ENCODE measurements at places on chromosomes 6 and 20.

DNA sequence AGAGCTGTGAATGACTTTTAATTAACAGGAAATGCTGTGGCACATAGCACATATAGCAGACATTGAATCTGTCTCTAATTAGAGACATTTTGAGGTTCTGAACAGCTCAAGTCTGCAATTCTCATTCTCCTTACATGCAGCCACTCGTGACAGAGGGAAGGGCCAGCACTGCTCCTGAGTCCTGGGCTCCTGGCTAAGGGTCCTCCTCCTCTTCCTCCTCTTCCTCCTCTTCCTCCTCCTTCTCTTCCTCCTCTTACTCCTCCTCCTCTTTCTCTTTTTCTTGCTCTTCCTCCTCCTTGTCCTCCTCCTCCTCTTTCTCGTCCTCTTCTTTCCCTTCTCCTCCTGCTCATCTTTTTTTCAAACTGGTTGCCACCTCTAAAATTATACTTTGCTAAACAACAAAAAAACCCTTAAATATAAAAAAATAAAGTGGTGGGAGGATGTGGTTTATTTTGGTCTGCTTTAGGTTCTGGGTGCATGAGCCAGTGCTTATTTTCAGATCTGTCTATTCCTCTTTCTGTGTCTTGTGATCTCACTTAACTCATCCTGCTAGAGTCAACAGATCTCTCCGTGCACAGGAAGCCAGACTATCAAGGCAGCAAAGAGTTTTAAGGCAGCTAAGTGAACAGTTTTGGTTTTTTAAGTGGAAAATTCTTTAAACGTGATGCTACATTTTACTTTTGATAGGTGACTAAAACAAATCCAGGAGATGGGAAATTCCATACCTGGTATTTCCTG is 159.3 kb downstream of the CD83 start:
- DNase-seq = no peak

DNA sequence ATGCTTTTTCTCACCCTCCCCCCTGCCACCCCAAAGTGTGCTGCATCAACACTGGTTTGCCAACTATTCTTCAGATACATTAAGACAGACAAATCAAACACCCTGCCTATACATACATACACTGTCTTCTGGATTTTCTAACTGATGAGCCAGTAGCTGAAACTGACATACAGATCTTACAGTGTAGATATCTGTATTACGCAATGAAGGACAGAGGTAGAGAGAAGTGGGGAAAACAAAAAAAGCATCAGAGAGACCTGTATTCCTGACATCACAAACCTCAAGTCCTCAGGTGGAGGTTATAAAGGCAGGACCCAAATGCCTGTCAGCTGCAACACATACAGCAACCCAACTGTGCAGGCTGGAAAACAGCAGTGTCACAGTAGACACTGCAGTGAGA is 535.4 kb downstream of the HACE1 start:
- no peak for DNase-seq

GRCh38 chr6:116291701-116292396 is 12.1 kb upstream of the TSPYL1 start:
- DNase-seq = no peak

- DNase-seq = no peak
These were observed 294.7 kb downstream of the KHDC1L start for GRCh38 chr6:72930556-72931132.

DNA sequence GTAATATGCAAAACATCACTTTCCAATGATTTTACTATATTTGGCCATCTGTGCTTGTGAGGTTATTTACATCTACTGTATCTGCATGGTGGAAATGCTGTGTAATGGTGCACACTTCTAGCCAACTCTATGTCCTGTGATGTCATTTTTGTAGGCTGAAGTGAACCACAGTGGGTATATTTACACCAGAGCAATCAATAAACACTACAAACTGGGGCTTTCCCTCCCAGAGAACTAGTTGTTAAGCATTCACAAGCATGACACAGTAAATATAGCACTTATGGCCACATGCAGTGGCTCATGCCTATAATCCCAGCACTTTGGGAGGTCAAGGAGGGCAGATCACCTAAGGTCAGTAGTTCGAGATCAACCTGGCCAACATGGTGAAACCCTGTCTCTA is 4.9 kb downstream of the SLC22A2 start:
- DNase-seq = no peak

All from caudate nucleus (tissue), 63 donors.